ENCODE measurements at places on chromosomes 5 and 9.

GRCh38 chr5:25909163-25909562 lies 1129.2 kb downstream of the CDH9 start:
- no peak for DNase-seq

DNA sequence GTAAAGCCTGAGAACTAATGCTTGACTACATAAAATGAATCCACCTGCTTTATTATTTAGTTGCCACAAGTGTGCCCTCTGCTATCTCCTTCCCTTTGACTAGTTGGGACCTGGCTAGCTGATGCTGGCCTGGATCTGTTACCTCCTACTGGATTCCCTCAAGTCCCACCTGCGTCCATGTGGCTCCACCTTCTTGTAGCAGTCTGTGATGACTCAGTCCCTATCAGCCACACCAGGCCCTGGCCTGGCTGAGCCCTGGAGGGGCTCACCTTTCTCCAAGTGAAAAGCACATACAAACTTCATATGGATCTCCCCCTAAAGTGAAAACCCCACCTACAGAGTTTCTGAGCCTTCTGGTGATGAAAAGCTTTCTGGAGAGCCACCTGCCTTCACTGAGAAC lies 611.4 kb downstream of the SEMA5A start:
- no peak for DNase-seq

GRCh38 chr5:171299228-171299627 lies 9.8 kb upstream of the TLX3 start:
- DNase-seq = no peak

DNA sequence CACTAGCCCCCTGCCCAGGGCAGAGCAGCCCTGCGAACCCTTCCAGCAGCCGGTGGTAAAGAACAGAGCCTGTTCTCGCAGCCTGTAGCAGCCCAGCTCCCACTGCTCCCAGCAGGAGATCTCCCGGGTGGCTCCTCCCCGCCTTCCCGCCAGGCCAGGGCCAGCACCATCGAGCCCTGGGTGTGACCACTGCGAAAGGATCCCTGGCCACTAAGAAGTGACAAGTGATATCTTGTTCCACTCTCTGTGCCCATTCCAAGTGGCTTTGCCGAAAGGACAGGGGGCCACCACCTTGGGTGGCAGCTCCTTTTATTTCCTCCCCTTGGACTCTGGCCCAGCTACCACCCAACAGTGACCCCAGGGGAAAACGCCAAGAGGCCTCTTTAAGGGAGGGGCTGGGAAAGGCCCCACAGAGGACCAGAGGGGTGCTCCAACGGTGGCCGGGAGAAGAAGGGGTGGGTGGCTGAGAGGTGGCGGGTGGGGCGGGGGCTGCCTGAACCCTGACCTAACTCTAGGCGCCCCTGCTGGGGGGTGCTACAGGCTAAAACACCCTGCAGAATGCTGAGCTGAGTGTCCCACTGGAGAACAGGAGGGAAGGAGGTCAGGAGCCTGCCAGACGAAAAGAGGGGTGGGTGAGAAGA lies 1.6 kb downstream of the NACC2 start:
- DNase-seq = no peak

DNA sequence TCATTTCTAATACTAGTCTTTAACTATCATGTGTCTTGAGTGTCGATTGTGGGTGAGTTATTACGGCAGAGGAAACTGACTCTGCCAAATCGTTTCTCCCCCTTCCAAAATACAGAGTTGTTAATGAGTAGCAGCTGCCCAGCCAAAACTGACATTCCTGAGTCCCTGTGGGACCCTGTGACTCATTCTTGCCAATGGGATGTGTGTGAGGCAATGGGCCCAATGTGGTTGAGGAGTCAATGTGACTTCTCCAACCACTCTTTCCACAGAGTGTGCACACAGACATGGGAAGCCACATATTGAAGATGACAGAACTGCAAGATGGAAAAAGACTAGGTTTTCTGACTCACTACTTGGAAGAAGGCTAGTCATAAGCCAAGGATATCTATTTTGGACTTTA lies 434.7 kb downstream of the DTWD2 start:
- no peak for DNase-seq

- no peak for DNase-seq
Measured at GRCh38 chr5:151949701-151950308, 25.2 kb upstream of the GLRA1 start.

- no peak for DNase-seq
Measured at GRCh38 chr9:29214154-29214689, 1640.9 kb upstream of the C9orf72 start.

DNA sequence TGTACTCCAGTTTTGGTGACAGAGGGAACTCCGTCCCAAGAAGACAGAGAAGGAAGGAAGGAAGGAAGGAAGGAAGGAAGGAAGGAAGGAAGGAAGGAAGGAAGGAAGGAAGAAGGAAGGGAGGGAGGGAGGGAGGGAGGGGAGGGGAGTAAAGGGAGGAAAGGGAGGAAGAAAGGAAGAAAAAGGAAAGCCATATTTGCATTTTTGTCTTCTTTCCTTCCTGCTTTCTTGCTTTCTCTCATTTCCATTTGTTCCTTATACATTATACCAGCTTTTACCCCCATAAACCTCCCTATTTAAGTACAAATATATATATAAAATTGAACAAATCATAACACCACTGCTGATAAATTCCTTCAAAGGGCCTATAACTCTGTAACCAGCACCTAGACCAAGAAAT lies 151.8 kb downstream of the SMC2 start:
- DNase-seq = no peak

GRCh38 chr5:146273109-146273508 lies 65.5 kb upstream of the POU4F3 start:
- DNase-seq = no peak

DNA sequence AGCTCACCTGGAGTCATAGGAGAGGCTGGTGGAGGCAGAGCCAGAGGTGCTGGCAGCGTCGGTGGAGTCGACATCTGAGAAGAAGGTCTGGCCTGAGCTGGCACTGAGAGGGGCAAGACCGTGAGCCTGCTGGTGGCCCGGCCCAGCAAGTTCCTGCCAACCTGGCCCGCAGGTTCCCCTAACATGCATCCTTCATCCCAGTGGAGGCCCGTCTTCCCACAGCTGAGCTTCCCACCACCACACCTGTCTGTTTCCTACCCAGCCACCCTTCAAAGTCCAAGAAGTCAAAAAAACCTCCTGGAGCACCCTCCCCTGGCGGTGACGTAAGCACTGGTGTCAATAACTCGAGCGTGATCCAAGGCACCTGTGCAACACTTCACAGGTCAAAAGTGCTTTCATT lies 16.9 kb downstream of the PHF19 start:
- DNase-seq = no peak

DNA sequence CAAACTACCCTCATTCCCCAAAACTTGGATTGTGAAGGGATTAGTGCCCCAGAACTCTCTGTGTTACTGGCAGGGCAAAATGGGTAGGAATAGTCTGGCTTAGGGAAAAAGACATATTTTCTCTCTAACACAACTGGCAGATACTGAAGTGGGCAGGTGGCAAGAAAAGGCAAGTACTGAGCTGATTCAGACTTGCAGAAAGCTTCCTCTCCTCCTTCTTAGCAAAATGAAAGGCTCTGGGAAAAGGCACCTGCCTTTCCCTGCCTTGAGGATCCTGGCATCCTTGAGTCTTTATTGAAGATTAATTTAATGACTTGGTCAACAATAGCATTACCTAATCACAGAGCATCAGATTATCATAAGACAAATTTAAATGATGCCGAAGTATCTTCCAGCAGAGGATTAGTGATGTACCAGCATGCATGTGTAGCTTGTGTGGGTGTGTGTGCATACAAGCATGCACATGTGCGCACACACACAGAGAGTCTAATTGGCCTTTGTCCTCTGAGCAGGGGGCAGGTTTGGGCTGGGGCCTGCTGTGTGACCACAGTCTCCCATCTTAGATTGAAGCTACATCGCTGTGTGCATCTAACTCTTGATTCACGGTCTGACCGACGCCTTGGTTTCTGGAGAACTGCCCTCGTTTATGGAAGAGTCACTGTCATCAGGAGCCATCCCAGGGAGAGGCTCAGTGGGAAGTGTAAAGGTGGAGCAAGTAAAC lies 294.8 kb downstream of the AOPEP start:
- no peak for DNase-seq

- DNase-seq = no peak
Measured at GRCh38 chr9:37082214-37082765, 38.1 kb upstream of the ZCCHC7 start.

GRCh38 chr5:126098330-126099017 lies 324.7 kb upstream of the GRAMD2B start:
- no peak for DNase-seq

DNA sequence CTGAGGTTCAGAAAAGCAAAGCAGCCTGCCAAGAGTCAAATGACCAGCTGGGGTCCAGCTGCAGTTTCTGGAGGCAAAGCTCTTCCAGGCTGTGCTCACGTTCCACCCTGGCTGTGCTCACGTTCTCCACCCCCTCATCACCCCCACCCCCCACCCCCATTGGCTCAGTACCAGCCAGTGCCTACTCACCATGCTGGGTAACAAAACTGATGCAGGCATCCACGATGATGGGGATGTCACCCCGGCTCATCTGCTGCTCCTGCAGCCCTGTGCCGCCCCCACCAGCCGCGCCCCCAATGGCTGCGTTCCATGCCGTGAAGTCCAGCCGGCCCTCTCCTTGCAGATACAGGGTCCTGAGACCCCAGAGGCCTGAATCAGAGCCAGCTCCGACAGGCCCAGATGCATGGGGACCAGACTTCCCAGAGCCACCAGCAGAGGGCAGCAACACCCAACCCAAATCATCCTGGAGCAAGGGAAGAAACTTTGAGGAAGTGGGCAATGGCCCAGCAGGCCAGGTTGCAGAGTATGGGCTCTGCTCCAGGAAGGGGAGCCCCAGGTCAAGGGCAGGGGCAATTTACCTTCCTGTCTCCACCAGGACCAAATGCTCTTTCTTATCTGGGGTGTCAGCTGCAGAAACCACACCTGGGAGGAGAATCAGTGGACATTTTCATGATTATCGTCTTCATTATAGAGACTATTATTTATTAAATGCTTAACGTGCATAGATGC lies 13.7 kb upstream of the FCHSD1 start:
- peak; percentile 50 for DNase-seq

GRCh38 chr9:69211424-69212036 lies 37.5 kb downstream of the TJP2 start:
- DNase-seq = no peak

DNA sequence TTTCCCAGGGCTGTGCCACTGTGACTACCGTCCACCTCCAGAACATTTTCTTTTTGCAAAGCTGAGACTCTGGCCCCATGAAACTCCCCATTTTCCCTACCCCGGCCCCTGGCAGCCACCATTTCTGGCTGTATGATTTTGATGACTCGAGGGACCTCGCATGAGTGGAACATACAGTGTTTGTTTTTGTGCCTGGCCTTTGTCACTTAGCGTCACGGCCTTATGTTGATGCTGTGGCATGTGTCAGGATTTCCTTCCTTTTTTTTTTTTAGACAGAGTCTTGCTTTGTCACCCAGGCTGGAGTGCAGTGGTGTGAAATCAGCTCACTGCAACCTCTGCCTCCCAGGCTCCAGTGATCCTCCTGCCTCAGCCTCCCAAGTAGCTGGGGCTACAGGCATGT lies 42.7 kb downstream of the ASS1 start:
- no peak for DNase-seq

- no peak for DNase-seq
Measured at GRCh38 chr5:76874088-76874581, 24.3 kb downstream of the S100Z start.

GRCh38 chr9:72681283-72681630 lies 159.8 kb downstream of the TMC1 start:
- no peak for DNase-seq

DNA sequence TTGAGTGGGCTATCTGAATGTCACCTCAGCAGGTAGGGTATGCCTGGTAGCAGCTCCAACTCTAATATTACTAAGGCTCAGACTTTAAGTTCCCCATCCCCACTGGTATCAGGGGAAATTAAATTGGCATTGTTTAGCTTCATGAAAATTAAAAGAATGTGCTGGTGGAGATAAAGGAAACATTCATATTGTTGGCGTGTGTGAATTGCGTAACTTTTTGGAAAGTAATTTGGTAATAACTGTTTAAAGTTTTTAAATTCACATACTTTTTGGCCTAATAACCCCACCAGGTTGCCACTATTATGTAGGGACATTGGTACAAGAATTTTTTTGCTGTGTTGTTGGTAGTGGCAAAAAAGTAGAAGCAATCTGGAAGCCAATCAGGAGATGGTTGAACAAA lies 29.4 kb downstream of the TNPO1 start:
- DNase-seq = no peak

DNA sequence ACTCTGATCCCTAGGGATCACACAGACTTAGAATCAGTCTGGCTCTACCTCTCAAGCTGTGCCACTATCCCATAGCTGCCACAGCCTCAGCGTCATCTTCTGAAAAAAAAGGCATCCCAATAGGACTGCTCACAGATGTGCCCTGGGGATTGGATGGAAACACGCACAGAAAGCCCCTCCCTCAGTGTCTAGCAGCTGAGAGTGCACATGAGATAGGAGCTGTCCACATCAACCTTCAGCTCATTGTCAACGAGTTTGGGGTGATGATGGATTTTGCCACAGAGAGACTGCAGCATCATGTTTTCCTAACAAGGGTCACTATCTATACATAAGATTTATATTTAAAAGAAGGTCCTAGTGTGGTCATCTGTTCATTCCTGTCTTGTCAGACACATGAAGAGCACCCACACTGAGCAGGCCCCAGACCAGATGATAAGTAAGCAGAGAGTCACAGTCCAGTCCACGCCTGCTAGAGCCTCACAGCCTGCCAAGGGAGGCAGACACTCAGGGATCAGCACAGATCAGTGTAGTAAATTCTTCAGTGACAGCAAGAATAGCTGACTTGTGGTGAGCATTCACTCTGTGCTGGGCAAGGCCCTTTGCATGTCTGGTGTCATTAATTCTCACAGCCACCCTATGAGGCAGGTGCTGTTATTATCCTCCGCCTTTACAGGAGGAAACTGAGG lies 25.8 kb downstream of the AFAP1L1 start:
- DNase-seq = no peak

DNA sequence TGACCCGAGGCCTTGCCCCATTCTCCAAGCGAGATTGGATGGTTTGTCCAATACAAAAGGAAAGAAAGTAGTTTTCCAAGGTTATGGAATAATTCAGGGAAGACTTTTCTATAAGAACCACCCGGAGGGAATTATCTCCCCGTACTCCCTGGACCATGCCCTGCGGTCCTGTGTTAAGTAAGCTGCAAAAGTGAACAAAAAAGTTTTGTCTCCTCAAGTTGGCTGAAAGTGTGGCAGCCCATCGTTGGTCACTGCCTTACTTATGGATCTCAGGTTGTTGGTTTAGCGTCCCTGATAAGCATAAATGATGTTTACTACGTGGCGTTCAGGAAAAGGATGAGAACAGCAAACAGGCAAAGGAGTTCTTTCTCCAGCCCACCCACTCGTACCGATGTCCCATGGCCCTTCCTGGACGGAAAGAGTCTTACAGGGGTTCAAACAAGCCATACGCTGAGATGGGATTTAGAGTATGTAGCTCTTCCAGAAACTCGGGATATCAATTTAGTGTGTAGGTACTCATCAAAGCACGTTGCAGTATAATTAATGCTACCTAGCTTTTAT lies 413 bp upstream of the AUH start:
- DNase-seq = no peak

- DNase-seq = no peak
Measured at GRCh38 chr5:133962131-133962530, 6.3 kb downstream of the C5orf15 start.
